ENCODE measurements at places on chromosomes 11 and 22.

DNA sequence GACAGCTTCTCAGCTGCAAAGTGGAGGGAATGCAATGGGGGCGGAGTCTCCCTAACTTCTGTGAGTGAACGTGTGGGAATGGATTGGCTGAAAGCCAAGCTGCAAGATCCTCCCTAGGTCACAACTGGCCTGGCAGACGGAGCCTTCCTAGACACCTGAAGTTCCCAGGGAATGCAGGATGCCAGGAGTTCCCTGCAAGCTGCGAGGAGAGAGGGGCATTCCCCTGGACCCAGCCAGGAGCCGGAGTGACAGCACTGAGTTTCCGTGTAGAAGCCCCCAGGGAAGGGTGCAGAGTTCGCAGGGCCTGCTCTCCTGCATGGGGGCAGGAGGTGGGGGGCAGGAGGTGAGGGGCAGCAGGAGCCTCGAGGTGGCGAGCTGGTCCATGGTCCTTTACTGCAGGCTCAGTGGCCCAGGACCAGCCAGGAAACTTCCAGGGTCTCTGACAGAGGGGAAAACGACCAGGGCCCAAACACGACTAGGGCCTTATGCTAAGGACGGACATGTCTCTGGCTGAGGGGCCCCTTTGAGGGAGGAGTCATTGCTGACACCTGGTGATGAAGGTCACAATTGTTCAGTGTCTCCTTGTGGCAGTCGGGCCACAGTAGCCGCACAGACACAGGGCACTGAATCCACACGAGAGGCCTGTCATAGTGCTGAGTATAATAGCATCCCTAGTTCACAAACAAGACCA, 141.4 kb downstream of the FBXO7 start:
- no peak for DNase-seq

- no peak for DNase-seq
Measured at GRCh38 chr11:35112056-35112845, 26.7 kb upstream of the CD44 start.

DNA sequence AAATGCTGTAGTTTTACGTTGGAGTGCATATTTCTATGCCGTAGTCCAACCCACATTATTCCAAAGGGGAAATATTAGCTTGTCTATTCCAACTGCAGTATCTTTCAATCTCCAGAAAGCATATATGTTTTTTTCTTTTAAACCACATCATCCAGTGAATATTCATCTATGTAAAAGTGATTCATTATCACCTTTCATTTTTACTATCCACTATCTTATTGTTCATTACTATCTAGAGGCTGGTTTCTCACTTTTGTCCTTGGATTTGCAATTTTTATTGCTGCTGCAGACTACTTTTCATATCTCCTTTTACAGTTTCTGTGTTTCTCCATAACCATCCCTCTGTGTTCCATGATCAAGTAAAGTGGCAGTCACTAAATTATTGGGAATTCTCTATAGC, 1097.2 kb upstream of the TENM4 start:
- no peak for DNase-seq

DNA sequence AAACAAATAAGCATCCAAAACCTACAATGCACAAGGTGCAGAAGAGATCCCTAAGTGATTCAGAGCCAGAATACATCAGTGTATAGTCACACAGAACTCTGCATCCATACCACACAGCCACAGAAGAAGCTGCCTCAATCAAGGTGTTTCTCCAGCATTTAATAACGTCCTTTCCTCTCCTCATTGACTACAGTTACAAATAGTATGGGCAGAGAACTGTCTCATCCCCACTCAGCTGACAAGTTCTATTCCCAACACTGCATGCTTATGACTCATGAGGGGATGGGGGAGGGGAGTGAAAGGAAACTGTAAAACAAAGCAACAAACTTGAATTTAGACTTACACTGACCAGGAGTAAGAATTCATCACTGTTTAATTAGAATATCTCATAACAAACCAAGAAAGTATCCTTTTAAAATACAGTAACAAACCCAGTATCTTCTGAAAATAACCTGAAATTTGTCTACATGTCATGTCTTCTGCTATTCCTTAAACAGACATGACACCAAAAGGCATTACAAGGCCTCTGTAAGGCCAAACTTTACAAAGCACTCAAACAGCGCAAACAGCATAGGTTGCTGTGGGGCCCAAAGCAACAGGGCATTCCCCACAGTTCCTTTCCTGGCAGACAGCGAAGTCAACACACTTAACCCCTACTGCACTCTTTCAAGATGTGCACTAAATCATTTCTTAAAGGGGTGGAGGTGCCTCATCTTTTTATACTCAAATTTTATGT, 29.3 kb downstream of the CELF1 start:
- DNase-seq: no peak

DNA sequence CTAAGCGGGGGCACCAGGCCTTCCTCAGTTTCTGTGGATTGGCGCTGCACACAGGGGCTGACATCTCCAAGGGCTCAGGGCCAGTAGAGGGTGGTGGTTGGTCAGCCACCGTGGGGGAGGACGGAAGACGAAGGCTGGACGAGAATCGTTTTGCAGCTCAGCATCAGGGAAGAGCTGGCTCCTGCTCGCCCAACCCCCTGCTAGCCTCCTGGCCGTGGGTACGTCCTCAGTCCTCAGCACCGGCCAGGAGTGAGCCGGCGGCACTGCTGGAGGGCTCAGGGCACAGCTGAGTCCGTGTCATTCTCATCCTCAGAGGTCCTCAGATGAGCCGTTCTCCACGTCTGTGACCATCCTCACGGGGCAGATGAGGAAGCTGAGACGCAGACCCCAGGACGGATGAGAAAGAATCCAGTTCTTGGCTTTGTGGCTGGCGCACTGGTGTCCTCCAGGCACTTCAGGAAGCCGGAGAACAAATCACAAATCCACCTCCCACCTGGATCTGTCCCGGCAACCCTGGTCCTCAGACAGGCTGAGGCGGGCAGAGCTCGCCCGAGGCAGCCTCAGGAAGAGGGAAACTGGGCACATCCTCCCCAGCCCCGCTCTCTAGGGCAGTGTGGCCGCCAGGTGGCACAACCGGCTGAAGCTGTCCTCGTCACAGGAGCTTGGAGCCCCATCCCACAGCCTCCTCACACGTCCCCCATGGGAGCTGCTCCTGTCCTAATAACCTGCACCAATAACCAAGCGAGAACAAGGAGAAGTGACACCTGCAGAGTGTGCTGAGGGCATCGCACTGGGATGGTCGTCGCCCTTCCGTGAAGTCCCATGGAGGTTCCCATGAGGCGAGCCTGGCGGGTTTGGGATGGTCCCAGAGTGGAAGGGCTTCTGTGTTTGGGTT, 393.7 kb downstream of the BRD1 start:
- no peak for DNase-seq

GRCh38 chr11:69005183-69005630, 7.8 kb downstream of the MRGPRF start:
- DNase-seq: no peak

GRCh38 chr11:125136001-125136400, 24.6 kb upstream of the TMEM218 start:
- DNase-seq: no peak

GRCh38 chr22:50417411-50418210, 57.2 kb downstream of the SBF1 start:
- no peak for DNase-seq

GRCh38 chr11:17389211-17389956, 925 bp upstream of the KCNJ11 start:
- peak; percentile 63 for DNase-seq

Data from activated CD4-positive, CD25-positive, alpha-beta regulatory T cell (primary cell).